ENCODE measurements at places on chromosomes 3 and 15.

DNA sequence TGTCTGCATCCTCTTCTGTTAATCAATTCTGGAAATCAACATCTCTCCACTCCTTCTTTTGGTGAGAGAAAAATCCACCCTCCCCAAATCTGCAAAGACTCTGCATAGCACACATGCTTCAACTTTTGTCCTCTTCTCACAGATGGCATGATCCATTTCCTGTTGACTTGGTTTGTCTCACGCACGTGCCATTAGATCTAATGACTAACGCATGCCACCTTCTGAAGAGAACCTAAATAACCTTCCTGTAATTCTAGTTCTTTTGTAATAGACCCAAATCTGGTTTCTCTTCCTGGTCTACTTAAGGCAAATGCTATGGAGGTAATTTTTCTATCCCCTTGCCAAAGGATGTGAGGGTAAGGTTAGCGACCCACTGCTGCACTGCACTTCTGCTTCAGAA, 51.0 kb upstream of the ATOSA start:
- no peak for DNase-seq

DNA sequence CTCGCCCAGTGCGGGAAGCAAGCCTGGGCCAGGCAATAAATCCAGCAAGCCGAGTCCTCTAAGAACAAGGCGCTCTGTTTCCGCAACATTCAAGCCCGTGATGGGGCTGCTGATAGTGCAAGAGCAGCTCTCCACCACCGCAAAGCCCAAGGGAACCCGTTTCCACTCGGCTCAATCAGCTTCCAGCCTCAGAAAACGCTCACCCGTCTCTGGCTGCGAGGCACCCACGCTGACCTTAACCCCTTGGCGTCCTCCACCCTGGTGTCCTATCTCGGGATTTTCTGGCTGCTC, 17.8 kb downstream of the SPATA12 start:
- DNase-seq = no peak

DNA sequence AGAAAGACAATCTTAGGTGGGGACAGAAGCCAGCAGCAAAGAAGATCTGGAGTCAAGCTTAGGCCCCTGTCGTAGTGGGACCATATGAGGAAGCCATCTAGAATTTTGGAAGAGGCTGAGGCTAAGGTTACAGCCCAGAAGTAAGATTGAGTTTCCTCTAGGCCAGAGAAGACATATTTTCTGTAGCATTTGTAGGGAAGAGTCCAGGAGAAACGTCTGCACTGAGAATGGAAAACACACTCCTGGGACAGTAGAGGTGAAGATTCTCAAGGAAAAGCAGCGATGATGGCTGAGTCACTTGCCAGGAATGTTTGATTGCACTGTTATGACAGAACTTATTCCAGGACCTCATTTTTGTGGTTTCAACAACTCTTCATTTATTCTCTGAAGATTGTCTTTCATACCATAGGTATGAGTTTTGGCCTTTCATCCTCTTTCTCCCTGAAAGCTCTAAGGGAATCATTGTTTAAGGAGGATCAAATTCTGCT, 107.2 kb downstream of the GTPBP8 start:
- no peak for DNase-seq

DNA sequence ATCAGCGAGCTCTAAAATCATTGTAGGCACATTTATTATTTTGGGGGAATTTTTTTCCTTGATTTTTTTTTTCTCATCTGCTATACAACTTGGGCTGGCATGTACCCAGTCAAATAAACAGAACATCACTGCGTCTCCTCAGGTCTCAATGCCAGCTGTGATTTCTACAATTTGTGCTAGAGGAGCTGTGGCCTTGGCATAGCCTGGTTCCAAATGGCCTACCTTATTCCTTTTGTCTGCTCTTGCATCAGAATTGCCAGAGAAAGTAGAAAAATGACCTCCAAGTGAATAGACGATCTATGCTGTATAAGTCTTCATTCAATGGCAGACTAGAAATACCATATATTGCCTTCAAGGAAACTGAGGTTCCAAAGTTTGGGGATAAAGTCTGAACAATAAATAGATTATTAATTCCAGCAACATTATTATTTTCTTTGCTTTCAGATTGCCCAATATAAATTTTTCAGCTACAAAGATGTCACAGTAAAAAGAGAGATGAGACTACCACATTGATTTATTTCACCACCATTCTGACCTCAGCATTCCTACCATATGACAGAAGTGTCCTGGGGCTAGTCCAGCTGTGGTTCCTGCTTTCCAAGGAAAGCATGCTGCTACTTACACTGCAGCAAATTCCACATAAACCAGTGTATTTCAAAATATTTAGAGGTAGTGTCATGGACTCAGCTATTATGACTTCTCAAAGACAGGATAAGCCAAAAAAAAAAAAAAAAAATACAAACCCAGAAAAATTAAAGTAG, 493.9 kb upstream of the ZNF385D start:
- DNase-seq = no peak

DNA sequence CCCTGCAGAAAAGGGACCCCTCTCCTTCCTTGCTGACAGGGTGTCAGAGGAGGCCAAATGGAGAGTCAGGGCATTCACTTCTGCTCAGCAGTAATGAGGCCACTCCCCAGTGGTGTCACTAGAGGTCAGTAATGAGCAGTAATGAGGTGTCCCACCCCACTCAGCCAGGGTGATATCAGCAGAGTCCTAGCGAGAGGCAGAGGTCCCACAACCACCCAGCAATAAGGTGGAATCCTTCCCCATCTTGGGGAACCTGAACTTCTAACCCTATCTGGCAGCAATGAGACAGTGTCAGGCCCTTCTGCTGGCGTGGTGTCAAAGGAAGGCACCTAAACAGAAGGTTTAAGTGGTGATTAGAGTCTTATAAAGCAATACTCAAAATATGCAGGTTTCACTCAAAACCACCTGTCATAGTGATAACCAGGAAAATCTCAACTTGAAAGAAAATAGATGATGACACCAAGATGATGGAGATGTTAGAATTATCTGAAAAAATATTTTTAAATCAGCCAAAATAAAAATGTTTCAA, 12.9 kb downstream of the OCA2 start:
- peak; percentile 83 for DNase-seq

- DNase-seq = no peak
Observed at GRCh38 chr3:101722394-101723173, 1.8 kb upstream of the CEP97 start.

DNA sequence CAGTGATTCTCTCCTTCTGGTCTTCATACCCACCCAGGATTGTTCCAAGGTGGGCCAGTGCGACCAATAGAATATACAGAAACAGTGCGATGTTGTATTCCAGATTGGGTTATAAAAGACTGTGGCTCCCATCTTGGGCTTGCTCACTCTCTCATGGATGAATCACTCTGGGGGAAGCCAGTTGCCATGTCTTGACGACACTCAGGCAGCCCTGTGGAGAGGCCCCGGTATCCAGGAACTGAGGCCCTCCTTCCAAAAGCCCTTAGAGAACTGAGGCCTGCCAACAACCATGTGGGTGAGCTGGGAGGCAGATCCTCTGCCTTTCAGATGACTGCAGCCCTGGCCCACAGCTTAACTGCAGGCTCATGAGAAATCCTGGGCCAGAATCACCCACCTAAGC, 57.2 kb downstream of the SH3GL3 start:
- no peak for DNase-seq

- DNase-seq = no peak
Observed at GRCh38 chr15:92914768-92915221, 14.7 kb downstream of the CHD2 start.

- peak; percentile 80 for DNase-seq
Observed at GRCh38 chr3:153783106-153783505, 338.1 kb upstream of the ARHGEF26 start.
